Activated CD4-positive, alpha-beta T cell treated with anti-CD3 and anti-CD28 coated beads, Interleukin-2, amount 50 U/mL, for 24 hours (primary cell): ENCODE measurements at places on chromosomes 1 and 21.

DNA sequence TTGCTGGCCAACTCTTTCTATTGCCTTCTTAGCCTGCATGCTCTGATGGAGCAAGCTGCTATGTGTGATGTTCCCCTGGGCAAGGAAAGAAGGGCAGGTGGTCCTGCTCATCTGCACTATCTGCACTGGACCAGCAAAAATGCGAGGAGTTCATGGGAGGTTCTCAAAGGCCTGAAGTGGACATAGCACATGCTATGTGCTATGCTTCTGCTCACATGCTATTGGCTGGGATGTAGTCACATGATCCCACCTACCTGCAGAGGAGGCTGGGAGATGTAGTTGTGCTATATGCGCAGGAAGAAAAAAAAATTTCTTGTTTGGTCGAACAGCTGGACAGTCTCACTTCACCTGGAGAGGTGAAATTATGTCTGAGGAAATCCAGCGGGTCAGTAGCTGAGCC is 587.7 kb downstream of the MATN1 start:
- no peak for DNase-seq

DNA sequence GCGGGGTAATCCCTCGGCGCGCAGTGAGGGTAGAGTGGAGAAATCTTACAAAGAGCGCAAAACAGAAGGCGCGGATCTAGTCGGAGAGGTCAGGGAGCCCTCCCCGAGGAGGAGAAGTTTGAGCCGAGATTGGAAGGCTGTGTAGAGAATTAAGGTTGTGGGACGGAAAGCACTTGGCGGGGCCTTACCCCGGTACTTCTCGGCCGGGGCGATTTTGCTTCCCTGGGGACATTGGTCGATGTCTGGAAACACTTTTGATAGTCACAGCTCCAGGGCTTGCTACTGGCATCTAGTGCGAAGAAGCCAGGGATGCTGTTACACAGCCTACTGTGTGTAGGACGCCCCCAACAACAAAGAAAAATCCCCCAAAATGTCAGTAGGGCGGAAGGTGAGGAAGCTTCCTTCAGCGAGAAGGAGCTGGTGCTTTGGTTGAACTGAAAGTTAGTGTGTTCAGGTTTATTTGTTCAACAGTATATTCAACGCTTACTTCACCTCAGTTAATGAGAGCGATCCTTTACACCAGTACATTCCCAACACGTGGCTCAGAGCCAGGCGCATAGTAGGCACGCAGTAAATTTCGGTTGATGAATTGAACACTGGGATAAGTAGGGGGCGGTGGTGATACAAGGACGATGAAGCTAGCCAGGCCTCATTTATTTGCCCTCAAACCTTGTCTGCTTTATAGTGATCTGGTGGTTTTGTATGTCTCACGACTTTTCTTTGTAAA is 807 bp downstream of the CEP85 start:
- no peak for DNase-seq

DNA sequence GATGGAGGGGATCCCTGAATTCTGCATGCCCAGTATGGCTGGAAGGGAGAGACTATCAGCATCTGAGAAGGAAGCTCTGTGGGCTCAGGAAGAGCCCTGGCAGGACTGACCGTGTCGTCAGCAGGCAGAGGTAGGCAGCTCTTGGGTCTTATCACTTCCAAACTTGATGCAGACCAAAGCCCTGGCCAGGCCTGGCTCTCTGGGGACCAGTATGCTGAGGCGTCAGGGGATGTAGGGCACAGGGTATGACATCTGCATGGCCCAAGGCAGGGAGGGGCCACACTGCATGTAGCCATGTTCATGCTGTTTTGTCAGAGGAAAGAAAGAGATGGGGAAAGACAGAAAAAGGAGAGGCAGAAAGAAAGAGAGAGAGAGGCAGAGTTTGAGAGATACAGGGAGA is 6.3 kb downstream of the FGR start:
- DNase-seq: no peak

GRCh38 chr1:5577255-5578040 is 414.8 kb downstream of the NPHP4 start:
- DNase-seq: no peak

- DNase-seq: peak; percentile 60
Measured at GRCh38 chr1:117534995-117535467, 70.8 kb upstream of the TENT5C start.

DNA sequence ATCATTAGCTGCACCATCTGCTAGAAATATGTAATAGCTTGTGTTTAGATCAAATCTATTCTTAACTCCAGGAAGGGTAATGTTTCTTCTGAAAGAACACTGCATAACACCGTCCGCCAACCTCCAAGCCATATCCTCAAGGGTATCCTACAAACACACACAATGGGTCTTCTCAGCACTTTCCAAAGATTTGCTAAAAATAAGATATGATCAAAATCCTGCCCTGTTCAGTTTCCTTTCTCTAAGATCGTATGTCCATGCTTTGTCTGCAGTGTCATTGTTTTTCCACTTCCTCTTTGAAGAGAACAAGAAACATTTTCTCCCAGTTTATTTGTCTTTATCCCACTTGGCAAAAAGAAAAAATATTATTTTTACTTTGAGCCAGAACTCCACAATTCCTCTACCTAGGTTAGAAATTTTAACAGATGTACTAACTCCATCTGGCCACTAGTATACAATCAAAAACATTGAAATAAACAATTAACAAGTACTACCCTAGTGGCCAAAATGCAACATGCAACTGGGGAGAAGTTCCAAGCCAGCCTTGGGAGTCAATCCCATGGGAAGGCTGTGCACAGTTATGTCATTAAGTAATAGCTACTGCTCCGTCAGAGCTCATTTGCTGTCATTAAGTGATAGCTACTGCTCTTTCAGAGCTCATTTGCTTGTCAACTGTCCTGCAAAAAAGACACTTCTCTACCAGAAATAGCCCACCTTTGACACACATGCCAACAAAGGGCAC is 37.8 kb downstream of the FRRS1 start:
- DNase-seq: no peak

- no peak for DNase-seq
Measured at GRCh38 chr1:5856246-5856815, 135.9 kb downstream of the NPHP4 start.

DNA sequence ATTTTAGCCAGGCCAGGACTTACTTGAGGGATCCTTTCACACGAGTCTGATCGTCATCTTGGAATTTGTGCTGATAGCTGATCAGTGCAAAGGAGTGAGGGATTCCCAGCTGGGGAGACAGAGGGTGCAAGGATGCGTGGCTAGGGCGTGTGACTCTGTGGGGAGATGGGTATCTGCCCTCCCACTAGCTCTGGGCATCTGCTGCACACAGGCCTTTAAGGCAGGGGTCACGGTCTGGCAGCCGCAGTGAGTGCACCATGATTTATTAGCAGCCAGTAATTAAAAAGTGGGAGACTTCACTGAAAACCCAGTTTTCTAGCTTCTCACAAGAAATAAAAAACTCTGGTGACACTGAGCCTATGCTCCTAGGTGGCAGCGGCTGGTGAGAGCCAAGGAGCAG is 20.4 kb downstream of the THAP3 start:
- no peak for DNase-seq

GRCh38 chr1:167357305-167357704 is 136.6 kb downstream of the POU2F1 start:
- DNase-seq: no peak

GRCh38 chr1:217482356-217483102 is 148.4 kb downstream of the GPATCH2 start:
- DNase-seq: no peak

GRCh38 chr1:94579876-94580294 is 38.3 kb upstream of the F3 start:
- DNase-seq: no peak

DNA sequence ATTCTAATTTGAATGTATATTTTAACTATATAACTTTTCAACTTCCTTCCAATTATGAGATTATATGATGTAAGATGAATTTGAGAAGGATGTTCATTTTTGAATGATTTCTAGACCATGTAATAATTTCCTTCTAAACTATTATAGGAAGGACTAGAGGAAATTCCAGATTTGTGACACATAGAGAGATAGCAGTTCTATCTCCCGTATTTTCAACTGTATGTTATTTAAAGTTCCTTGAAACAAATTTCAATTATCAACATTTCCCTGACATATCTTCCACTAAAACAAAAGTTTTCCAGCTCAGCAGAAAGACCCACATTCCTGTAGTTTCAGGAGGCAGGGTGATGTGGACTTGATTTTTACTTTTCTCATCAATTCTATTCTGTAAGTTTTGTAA is 396.7 kb upstream of the C1orf87 start:
- no peak for DNase-seq

DNA sequence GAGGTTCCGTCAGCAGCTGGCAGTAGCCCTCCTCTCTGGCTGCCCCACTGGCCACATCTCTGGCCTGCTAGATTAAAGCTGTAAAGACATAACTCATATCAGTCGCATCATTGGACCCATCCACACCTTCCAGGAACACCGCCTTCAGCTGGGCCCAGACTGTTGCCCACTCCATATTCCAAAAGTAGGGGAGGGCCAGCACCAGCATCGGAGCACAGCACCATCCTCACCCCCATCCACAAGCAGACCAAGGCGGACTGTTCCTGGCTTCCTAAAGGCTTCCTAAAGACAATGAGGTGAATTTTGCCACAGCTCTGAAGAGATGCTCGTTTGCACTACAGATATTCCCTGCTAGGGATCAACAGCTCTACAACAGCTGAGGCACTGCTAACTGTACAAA is 3.5 kb downstream of the SHISA4 start:
- DNase-seq: no peak

DNA sequence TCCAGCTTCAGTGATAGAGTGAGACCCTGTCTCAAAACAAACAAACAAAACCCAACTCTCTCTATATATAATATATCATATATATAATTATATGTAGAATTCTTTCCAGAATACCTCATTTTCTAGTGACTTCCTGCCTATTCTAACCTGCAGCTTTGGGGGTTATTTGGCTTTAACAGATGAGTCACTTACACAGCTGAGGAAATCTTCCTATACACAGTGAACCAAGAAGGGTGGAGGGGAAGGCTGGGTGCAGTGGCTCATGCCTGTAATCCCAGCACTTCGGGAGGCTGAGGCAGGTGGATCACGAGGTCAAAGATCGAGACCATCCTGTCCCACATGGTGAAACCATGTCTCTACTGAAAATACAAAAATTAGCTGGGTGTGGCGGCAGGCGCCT is 9.2 kb downstream of the RAB29 start:
- DNase-seq: no peak

DNA sequence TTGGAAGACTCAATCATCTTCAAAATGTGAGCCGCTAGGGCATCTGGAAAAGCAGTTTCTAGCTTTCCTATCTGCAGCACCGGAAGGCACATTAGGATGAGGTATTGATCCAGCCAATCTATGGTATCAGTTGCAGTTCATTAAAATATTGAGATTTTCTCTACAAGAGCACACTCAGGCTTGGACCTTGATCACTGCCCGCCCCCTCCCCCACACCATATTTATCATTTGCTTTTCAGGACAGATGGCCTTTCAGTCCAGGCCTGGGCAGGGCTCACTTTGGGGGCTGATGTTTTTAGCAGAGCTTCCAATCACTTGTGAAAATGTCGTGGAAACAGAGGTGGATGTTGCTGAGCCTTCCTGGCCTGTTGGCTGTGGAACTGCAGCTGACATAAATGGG is 17.5 kb downstream of the LHX4 start:
- no peak for DNase-seq

GRCh38 chr1:186722711-186723309 is 42.6 kb upstream of the PTGS2 start:
- DNase-seq: no peak

GRCh38 chr1:54014009-54014629 is 3.9 kb downstream of the LDLRAD1 start:
- DNase-seq: no peak
